HS-5 (cell line): ENCODE measurements at places on chromosomes 5 and 9.

DNA sequence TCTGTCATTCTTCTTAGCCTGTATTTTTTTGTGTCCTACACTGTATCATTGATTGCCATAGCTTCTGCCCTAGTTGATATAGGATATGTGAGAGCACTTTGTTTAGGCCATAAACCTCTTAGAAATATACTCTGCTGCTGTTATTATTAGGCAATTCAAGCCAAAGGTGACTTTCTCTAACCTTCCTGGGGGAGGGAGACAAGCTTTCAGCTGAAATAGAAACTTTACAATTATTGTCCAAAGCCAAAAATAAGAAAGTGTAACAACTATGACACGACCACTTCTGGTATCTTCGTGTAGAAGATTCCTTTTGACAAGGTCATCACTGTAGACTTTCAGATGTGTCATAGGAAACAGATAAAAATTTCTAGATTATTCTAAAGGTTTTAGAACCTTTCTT is 12.2 kb upstream of the CSNK1A1 start:
- DNase-seq = no peak

DNA sequence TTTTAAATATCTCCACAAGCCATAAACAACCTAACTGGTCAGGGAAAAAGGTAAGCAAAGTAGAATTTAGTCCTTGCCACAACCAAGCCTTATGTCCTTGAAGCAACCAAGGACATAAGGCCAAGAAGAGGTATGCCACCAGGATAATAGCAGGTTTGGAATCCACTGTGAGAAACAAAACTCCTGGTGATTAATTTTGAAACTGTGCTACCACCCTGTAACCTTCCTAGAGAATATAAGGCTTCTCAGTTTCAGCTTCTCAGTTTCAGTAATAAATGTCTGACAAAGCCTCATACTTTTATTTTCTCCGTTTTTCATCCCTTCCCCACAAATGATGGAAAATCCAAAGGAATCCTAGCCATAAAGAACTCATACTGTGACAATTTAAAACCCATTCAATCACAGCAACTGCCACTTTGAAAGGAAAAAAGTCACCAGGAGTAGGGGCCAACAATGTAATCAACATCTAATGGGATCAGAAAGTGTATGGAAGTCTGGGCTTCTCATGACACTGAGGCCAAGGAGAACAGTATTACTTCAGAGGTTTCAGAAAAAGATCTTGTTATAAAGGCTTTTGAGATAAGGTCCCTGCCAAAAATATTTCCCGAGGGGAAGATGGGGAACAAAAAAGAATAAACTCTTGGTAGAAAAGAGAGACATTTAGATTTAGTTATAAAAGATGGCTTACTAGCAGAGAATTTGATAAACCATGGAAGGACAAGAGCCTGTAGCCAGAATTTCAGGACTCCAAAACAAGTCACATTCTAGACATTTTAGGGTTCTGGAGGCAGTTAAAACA is 189.2 kb downstream of the TSSK1B start:
- DNase-seq = no peak

GRCh38 chr5:102998224-102998623 is 121.7 kb downstream of the GIN1 start:
- no peak for DNase-seq

GRCh38 chr9:7976856-7977255 is 177.3 kb upstream of the DMAC1 start:
- no peak for DNase-seq

DNA sequence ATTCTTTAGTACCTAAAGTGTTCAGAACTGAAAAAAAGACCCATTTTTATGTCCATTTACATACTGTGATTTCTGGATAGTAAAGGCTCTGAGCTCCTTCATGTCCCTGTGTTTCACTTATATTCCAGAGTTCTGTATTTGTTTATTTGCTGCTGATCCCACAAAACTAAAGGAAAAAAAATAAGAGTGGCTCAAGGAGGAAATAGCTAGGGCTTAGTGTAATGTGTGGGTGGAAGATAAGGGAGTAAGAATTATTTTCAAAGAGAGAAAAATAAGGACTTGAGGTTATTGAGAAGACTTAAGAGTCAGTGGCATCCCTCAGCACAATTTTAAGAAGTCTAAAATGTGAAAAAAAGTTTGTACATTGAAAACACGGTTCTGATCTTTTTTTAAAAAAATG is 46.0 kb downstream of the ENTREP1 start:
- no peak for DNase-seq

DNA sequence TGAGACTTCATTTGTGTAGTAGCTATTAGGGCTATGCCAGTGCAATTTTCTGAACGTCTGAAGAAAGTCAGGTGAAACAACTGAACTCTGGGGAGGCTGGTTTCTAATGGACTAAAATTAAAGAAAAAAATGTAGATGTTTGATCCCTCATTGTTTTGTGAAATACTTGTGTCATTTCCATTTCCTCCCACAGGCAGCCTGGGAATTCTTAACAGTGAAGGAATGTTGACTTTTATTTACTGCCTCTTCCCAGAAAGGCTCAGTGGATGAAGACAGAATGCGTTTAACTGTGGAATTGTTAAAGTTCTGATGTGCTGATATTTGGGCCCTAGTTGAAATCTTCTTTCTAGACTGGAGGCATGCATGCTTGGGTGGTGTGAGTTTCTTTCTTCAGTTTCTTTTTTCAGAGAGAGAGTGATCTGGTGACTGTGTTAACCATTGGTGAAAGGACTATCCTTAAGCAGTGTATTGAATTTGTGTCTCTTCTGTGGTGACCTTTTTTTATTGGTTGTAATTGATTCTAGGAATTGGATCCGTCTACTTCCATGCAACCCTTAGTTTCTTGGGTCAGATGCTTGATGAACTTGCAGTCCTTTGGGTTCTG is 15.5 kb downstream of the ACER2 start:
- no peak for DNase-seq

DNA sequence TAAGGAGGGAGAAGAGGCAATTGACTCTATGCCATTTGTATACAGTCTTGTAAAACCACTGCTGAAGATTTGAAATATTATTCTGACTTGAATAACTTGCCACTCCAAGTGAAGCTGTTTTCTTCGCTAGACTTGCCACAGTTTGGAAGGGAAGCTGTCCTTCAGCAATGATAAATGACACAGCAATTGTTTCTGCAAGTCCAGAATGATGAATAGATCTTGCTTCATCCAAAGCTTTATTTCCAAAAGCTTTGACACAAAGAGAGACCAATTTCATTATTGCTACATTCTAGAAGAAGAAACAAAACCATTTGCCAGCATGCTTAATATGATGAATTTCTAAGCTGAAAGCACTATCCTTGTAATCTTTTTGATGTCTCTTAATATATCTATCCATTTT is 73.7 kb downstream of the ZNF366 start:
- no peak for DNase-seq

- DNase-seq = no peak
Measured at GRCh38 chr5:58926541-58926935, 343.7 kb downstream of the RAB3C start.

- no peak for DNase-seq
Measured at GRCh38 chr9:93650448-93650847, 74.1 kb downstream of the PHF2 start.

GRCh38 chr5:166709691-166710090 is 1581.8 kb upstream of the WWC1 start:
- no peak for DNase-seq

- DNase-seq = no peak
Measured at GRCh38 chr9:136496801-136497620, 14.2 kb upstream of the SEC16A start.

DNA sequence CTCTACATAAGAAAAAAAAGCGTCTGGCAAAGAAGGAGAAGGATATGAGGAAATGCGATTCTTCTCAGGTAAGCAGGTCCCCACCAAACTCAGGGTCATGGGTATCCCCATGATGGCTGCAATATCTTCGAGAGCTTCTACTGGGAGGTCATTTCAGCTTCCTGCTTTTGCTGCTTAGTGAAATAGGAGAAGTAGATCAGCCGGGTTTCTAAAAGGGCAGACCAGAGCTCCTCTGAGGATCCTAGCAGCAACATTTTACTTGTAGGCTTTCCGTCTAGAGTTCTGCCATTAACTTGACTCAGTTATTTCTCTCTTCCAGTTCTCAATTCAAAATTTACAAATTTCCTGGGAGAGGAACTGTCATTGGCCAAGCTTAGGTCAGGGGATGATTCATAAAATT is 134.7 kb downstream of the DPYSL3 start:
- DNase-seq = no peak

DNA sequence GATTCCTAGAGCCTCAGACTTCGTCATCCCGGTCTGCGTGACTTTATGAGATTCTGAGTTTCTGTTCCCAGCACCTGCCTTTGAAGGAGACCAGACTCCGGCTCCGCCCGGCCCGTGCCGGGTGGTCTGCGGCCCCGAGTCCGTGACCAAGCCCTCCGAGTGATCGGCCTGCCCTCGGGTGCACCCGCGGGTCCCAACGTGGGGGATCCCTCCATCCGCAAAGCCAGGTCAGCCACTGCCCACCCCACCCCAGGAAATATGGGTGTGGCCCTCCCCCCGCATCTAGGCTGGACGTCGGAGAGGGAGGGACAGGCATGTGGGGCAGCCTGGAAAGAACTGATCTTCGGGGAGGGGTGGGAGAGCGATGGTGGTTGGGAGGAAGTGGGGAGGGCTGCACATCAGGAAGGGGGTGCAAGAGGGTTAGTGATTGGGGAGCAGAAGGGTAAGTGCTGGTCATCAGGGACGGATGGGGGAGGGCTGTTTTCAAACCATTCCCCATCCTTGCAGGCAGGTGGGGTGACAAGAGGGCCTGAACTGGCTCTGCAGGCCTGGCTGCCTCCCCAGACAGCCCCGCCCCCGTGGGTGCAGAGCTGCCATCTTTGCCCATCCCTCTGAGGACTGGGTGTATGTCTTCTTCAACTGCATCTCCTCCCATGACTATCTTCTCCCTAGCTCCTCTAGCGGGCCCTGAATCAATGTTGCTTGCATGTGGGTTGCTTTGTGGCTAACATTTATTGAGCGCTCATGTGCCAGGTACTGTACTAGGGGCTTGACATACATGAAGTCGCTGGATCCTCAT is 747 bp downstream of the LRSAM1 start:
- DNase-seq = no peak

DNA sequence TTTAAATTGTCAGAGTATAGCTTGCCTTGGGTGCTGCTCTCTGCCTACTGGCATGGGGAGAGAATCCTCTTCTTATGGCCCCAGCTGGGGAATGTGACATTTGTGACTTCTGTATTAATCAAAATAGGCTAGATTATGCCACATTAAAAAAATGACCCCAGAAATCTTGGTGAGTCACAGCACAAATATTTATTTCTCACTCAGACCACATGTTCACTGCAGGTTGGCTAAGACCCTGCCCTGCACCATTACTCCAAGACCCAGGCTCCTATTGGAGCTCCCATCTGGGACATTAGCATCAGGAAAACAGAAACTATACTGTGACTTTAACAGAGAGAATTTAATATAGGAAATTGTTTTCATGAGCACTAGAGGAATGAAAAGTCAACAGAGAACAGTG is 16.6 kb upstream of the WHRN start:
- peak; percentile 13 for DNase-seq

DNA sequence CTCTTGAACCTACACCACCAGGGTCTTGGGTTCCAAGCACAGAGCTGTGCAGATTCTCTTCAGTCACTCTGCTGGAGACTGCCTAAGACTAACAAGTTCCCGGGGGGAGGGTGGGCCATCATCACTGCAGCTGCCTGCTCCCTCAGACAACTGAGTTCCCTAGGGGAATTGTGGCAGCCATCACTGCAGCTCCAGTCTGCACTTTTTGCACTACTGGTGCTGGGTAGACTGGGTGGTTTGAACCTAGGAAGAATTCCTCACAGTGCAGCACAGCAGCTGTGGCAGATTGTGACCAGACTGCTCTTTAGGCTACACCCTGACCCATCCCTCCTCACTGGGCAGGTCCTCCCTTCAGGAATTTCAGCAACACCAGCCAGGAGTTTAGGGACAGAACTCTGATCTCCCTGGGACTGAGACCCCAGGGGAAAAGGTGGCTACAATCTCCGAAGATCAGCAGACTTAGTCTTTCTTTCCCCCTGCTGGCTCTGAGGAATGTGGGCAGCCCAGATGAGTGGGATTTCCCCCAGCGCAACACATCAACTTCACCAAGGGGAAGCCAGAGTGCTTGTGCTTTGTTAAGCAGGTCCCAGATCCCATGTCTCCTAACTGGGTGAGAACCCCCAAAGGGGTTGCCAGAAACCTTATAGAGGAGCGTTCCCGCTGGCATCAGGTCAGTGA is 30.9 kb upstream of the RGMB start:
- no peak for DNase-seq

- no peak for DNase-seq
Measured at GRCh38 chr5:17928581-17928981, 294.3 kb downstream of the TAF11L14 start.

GRCh38 chr9:136074706-136075105 is 20.4 kb downstream of the NACC2 start:
- no peak for DNase-seq

DNA sequence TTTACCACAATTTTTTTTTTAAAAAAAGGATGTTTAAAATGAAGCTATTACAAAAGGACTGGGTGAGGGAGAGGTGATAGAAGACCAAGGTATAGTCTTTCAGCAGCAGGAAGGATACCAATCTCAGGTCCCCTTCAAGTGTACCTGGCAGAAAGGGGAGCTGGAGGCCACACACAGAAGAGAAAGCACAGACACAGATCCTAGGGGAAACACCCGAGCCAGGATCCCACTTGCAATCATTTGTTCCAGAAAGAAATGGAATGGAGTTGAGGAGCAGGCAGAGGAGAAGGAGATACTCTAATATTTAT is 5.6 kb downstream of the GNPDA1 start:
- no peak for DNase-seq

GRCh38 chr9:106529616-106530015 is 333.4 kb upstream of the ZNF462 start:
- DNase-seq = no peak

GRCh38 chr9:27377147-27377807 is 80.3 kb upstream of the EQTN start:
- DNase-seq = no peak
